ENCODE measurements at places on chromosomes 7 and 10. TPM values are rescaled to one million over a fixed set of nuclear protein-coding genes. Genes with fewer than 3 reads are reported as not detected.

GRCh38 chr10:86632009-86632800 lies 22.1 kb upstream of the OPN4 start:
- no peak for DNase-seq

- DNase-seq: no peak
Observed at GRCh38 chr10:69087590-69088470, at the start of gene SRGN. TSS of gene SRGN (plus strand) at chr10:69088103. CDS start at chr10:69088158, 55 bp downstream.

DNA sequence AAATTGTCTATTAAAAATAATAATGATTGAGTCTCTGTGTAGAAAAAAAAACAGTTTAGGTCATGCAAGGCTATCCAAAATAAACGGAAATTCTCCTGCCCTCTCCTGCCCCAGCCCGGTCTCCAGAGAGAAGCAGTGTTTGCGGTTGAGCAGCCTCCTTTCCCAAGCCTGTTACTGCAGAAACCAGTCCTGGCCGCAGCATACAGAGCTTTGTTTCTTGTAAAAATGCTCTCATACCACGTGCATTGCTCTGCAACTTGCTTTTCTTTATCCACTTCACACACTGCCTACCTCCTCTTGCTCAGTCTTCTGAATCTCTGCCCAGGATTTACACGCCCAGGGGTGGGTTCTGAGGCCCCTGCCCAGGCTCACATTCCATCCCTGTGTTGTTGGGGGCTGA lies 34.4 kb upstream of the CUL1 start:
- no peak for DNase-seq

DNA sequence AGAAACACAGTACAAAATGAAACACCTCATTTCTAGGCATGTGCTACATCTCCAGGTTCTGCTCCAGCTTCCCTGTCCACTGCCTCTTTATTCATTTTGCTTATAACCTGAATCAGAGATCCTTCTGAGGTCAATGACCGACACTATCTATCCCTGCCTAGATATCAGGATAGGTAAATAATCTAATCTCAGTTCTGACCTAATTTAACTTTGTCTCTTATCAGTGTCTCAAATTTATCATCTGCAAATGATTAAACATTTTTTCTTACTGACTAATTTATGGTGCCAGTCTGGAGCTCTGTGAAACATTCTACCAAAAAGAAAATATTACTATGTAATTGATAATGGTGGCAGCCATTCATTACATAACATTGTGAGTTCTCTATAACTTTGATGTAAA lies 61.1 kb downstream of the SGCE start:
- DNase-seq: no peak

DNA sequence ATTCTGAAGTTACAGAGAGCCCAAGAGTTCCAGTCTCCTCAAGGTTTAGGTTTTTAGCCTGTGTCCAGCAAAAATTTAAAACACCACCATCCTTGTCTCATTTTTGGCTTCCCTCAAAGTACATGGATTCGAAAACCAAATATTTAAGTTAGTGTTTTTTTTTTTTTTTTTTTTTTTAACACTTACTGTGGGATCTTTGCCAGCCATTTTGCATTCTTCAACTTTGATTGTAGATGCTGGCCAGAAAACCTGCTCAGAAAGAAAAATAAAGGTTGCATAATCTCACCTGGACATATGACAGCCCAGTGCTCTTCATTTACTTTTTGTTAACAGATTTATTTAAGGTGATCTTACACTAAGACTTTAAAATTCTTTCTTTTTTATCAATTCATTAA lies 91.6 kb downstream of the SEMA3C start:
- DNase-seq: no peak

GRCh38 chr7:27888736-27889135 lies 148.8 kb downstream of the TAX1BP1 start:
- no peak for DNase-seq

- DNase-seq: no peak
Observed at GRCh38 chr10:101380353-101381017, 26.5 kb downstream of the BTRC start.

- no peak for DNase-seq
Observed at GRCh38 chr7:152354061-152354460, 81.7 kb downstream of the KMT2C start.

DNA sequence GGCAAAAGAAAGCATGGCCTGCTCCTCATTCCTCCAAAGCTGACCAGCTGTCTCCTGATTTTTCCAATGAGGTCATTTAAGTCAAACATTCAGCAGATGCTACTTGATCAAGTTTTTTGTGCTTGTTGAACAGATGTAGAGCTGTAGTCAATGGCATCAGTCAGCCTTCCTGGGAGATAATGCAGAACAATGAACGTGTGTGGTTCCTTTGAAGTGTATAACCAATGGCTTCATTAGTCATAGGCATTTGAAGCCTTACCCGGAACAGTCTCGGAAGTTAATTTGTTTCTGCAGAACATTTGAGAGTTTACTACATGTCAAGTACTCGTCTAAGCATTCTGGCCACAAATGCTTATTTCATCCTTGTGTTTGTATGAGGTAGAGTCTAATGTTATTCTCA lies 227.1 kb downstream of the ADRA2A start:
- DNase-seq: no peak

DNA sequence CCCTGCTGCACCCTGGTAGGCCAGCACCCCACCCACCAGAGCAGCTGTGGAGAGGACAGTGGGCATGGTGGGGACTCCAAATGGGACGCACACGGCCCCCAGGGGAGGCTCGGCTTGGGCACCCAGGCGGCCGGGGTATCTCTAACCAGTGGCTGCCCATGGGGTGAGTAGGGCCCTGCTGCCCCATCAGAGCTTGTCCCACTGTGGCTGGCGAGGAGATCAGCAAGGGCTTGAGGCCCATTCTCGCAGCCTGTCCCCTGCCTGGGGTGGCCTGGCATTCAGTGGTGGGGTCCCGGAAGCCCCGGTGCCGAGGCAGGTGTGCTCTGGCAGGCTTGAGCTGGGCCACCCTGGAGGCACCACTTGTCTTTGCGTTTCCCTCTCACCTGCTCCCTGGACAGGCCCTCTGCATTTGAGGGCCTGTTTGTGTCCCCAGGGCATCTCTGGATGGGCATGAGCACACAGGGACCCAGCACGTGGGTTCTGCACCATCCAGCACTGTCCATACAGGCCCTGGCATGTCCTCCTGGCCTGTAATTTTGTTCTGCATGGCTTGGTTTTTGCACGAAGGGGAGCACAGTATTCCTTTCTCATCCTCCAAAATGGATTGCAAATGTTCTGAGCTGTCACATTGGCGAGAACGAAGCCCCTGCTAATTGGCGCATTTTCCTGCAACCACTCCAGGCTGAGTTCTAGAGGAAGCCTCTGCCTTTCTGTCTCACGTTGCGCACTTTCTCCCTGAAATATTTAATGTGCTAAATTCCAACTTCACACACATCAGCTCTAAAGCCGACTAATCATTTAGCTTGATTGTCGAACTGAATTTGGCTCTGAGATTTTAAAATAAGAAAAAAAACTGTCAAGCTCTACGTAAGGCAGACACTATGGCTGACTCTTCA lies 27.2 kb downstream of the PWWP2B start:
- DNase-seq: no peak

DNA sequence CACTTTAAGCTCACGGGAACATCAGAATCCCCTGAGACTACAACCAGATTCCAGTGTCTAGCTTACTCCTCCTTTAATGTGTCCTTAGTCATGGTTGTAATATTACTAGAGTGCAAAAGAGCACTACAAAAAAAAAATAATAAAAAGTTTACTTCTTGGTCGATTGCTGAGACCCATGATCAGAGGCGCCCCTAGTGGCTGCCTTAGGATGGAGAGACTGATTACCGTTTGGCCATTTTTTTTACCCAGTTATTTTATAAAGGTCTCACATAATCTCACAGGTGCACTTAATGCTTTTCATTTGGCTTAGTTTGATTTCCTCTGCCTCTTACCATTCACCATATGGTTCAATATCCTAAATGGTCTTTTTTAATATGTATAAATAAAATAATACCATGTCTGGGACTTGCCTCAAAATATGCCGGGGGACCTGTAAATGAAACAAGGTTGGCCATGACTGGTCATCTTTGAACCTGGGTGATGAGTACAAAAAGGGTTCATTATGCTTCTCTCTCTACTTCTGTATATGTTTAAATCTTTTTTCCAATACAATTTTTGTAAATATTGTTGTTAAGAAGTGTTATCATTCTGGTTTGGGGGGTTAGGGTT lies 331.5 kb upstream of the NFE2L3 start:
- DNase-seq: no peak

GRCh38 chr7:47938574-47939165 lies 9.6 kb downstream of the PKD1L1 start:
- DNase-seq: no peak

DNA sequence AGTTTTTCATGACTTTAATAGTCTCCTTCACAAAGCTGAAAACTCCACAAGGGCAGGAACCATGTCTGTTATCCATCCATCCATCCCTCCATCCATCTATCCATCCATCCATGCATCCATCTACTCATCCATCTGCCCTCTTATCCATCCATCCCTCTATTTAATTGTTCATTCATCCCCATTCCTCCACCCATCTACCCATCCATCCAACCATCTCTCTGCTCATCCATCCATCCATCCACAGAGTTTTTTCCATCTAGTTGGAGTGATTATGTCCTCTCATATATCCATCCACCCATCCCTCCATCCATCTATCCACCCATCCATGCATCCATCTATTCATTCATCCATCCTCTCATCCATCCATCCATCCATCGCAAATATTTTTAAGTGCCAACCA lies 237.9 kb downstream of the EMX2 start:
- no peak for DNase-seq

DNA sequence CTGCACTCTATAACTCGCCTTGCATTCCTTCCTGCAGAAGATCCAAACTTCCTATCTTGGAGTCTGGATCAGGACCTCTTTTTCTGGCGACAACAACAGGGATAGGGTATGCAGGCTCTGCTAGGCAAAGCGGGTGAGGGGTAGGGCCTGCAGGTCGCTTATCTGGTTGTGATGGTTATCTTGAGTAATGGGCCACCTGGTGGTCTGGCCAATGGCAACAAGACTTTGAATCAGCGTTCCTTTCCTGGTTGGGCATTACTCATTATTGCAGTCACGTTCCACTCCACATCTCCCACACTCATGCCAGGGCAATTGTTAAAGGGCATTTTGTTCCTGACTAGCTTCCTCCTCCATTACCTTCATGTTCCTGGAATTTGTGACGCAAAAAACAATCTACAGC lies 48.4 kb upstream of the PLXDC2 start:
- no peak for DNase-seq

DNA sequence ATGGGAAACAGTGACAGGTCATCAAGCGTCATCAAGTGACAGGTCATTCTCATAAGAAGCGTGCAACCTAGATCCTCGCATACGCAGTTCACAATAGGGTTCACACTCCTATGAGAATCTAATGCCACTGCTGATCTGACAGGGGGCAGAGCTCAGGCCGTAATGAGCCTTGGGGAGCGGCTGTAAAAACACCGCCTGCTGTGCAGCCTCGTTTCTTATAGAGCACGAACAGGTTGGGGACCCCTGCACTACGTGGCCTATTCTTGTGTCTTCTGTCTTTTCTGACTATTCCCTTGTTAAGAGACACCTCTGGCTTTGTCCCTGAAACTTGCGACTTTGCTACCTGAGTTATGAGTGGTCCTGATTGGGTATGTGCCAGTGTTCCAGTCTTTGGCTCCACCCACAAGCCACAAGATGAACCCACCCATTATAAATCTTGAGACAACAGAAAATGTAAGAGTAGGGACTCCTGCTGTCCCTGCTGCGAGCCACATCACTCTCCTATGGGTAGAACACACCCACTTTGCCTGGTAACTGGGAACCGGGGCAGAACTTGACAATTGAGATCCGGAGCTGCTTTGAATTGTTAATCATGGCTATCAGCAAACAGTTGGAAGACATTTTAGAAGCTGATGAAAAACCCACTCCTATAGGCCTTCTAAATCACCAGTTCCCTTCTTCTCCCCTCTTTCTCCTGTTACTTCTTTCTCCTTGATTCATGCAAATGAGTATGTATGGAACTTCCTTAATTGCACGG lies 55.8 kb upstream of the EXOC4 start:
- no peak for DNase-seq

DNA sequence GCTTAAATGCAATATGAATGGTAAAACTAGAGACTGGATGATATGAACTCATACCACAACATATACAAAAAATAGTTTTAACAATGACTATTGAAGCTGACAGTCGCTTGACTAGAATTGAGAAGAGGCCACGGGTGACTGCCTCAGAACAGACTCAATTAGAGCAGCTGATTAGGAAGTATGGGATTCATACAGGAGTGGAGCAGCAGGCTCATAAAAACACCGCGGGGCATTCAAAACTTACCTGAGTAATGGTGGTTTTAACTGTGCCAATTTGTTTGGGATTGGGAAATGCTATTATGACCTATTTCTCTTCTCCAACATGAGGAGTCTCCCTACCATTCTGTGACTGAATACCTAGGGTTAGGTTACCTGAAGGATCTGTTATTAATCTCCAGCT lies 2.1 kb downstream of the CADPS2 start:
- DNase-seq: no peak

GRCh38 chr7:51949726-51950644 lies 633.4 kb upstream of the COBL start:
- DNase-seq: no peak

GRCh38 chr7:93897680-93898079 lies 7.1 kb upstream of the TFPI2 start:
- no peak for DNase-seq

DNA sequence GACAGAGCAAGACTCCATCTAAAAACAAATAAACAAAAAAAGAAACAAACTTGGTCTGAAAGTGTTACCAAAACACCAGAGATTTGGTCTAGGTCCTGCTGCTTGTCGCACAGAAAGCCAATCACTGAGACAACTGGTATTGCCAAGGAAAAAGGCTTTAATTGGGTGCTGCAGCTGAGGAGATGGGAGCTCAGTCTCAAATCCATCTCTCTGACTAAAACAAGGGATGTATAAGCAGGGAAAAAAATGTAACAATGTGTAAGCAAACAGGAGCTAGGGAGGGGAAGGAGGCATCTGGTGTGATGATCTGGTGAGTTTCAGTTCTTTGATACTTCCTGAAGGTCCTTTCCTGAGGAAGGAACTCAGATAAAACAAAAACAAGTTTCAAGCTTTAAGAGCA lies 8.4 kb upstream of the PDIA4 start:
- no peak for DNase-seq

Gene ACSL5
- polyA plus RNA-seq: 3.7 TPM

Gene PPP1R3C
- polyA plus RNA-seq: 40.9 TPM

Gene CCDC146
- 21.6 TPM for polyA plus RNA-seq

Gene GPR15LG
- polyA plus RNA-seq: not detected

Gene EBLN1
- polyA plus RNA-seq: not detected

Gene PLXNA4
- 14.5 TPM for polyA plus RNA-seq

Gene NAT16
- polyA plus RNA-seq: not detected

Gene MSMB
- not detected for polyA plus RNA-seq

Gene ELN
- polyA plus RNA-seq: 48.4 TPM

Gene RNF133
- 0.18 TPM for polyA plus RNA-seq

Gene KLF14
- polyA plus RNA-seq: 0.65 TPM

Gene SEMA3D
- polyA plus RNA-seq: 45.4 TPM

Gene CDH23
- 0.51 TPM for polyA plus RNA-seq

Gene PON3
- polyA plus RNA-seq: 1.8 TPM

Gene TMEM120A
- polyA plus RNA-seq: 50.8 TPM
